ENCODE measurements at places on chromosomes 5 and 9.

DNA sequence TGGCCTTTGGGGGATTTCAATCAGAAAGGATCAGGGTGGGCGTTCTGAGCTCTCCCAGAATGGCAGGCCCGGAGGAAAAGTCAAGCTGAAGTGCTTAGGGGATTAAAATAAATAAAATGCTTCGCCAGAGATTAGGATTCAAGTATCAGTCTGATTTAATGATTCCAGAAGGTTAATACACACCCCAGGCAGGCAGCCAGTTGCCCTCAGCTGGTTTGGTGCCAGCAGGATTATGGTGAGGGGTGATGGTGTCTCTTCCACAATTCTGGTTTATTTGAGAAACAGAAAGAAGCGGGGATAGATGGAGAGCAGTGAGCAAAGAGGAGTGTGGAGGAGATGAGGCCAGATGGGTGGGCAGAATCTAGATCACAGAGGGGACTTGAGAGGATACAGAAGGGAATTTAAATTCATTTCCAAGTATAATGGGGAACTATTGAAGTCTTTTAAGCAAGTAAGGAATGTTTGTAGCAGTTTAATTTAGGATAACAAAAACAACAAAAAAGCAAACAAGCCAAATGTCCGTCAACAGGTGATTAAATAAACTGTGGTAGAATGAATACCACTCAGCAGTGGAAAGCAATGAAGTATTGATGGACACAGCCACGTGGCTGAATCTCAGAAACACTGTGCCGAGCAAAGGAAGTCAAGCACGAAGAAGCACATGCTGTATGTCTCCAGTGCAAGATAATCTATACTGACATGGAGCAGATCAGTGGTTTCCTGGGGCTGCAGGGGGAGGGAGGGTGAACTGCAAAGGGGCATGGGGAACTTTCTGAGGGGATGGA, 297.7 kb downstream of the MSX2 start:
- no peak for DNase-seq

DNA sequence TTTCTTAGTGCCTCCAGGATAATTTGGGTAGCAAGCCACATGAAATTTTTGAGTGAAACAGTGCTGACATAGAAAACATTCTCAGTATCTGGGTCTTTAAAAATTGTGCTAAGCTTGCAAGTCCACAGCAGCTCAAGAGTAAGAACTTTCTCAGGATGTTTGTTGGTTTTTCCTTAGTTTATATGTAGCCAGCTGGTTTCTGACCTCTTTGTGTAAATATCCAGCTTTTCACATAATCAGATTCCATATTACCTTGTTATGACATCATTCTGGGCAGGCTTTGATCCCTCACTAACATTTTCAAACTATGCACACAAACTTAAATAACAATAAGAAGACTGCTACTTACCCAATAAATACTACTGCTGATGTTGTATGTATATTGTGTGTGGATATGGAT, 82.9 kb upstream of the VCAN start:
- DNase-seq: no peak

GRCh38 chr9:3403315-3403714, 122.5 kb downstream of the RFX3 start:
- DNase-seq: no peak

DNA sequence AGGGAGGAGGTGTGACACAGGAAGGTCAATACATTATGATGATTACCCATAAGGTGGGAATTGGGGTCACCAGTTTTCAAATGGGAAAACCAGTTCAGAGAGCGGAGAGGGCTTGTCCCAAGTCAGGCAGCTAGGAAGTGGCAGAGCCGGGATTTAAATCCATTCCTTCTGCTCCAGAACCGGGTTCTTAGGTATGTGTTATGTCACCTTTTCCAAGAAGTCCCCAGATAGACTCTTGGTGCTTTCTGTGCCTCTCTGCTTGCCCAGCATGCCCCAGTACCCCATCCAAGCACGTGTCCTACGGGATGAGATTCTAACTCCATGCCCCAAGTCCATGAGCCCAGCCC, 69.9 kb downstream of the LMX1B start:
- DNase-seq: no peak

- DNase-seq: no peak
Observed at GRCh38 chr9:73176450-73176875, 24.8 kb downstream of the ANXA1 start.

DNA sequence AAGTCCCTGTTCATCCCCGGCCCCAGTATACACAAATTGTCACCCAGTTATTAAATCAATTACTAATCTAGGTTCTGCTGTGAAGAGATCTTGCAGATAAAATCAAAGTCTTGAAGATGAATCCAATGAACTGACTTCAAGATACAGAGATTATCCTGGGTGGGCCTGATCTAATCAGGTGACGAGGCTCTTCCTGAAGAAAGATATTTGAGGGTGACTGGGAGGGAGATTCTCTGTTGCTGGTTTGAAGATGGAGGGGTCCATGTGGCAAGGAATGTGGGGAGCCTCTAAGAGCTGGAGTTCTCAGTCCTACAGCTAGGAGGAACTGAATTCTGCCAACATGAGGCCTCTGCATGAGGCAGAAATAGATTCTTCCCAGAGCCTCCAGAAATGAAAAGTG, 36.1 kb upstream of the ICE1 start:
- no peak for DNase-seq

- DNase-seq: peak; percentile 67
Observed at GRCh38 chr9:131478421-131478868, 24.3 kb upstream of the POMT1 start.

DNA sequence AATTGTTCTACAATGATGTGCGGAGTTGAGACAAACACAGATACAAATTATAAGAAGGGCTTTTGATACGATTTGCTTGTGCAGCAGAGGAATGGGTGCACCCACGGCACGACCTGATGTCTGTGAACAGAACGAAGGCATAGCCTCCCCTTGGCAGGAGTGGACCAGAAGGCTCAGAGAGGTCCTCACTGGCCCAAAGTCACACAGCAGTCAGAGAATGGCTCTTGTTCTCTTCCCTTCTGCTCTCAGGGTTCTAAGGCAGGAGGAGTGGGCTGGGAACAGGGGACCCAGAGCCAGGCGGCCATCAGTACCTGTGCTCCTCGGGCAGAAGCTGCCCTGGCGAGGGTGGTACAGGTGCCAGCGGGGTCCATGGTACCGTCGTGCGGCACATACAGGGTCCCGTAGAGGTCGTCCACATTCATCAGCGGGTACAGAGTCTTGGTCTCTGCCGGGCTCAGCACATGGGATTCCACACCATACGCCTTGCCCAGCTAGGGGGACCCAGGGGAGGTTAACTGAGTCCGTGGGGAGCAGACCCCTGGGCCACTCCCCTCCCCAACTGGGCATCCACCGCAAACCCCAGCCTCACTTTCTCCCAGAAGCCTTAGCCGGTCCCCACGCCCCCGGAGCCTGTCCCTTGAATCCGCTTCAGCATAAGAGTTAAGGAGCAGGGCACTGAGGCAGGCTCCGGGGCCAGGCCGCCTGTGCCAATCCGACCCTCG, 7.0 kb downstream of the SARDH start:
- DNase-seq: no peak

DNA sequence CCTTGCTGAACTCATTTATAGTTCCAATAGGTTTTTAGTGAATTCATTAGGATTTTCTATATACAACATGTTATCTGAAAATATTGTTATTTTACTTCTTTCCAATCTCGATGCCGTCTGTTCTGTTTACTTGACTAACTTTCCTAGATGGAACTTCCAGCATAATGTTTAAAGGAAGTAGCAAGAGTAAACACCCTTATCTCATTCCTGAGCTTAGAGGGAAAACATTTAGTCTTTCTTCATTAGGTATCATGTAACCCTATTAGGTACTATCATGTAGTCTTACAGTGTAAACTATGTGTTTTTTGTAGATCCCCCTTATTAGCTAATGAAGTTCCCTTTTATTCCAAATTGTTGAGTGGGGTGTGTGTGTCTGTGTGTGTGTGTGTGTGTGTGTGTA, 22.5 kb upstream of the OR2K2 start:
- DNase-seq: no peak

GRCh38 chr9:38182321-38182720, 113.3 kb upstream of the SHB start:
- DNase-seq: no peak

GRCh38 chr9:36214571-36214970, 23.9 kb downstream of the CLTA start:
- DNase-seq: no peak

DNA sequence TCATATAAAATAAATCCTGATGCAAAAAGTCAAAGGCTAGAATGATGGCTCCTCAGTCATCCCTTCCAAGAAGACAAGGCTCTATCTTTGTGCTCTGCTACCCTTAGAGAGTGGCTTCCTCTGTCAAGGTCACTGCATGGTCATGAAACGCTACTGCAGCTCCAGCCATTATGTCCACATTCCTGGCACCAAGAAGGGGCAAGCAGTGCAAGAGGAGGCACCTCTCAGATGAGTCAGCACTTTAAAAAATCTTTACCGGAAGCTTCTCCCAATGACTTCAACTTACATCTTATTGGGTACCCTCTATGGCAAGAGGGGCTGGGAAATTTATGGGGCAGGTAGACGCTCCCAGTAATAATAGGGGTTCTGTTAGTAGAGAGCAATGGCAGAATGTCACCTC, 129.5 kb upstream of the CPEB4 start:
- no peak for DNase-seq

- DNase-seq: peak; percentile 28
Observed at GRCh38 chr5:40223884-40224402, 455.8 kb upstream of the PTGER4 start.

DNA sequence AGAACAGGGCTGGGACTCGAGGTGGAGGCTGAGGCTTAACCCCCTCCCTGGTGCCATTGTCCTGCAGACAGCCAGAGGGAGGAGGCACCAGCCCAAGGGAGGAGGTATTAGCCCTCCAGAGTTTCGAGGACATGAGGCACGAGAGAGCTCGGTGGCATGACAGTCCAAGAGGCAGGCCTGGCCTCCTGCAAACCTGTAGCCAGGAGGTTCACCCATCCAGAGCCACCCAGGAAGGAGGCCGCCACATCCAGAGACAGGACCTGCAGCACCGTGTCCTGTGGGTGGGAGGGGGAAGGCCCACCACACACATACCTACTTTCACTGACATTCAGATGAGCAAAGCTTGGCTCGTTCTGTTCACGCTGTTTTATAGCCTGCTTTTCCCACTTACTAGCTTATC, 75.2 kb upstream of the ADAMTS2 start:
- DNase-seq: no peak

- no peak for DNase-seq
Observed at GRCh38 chr5:135493406-135494180, 41.4 kb upstream of the TIFAB start.

- DNase-seq: no peak
Observed at GRCh38 chr5:76388236-76388635, 14.8 kb upstream of the IQGAP2 start.

DNA sequence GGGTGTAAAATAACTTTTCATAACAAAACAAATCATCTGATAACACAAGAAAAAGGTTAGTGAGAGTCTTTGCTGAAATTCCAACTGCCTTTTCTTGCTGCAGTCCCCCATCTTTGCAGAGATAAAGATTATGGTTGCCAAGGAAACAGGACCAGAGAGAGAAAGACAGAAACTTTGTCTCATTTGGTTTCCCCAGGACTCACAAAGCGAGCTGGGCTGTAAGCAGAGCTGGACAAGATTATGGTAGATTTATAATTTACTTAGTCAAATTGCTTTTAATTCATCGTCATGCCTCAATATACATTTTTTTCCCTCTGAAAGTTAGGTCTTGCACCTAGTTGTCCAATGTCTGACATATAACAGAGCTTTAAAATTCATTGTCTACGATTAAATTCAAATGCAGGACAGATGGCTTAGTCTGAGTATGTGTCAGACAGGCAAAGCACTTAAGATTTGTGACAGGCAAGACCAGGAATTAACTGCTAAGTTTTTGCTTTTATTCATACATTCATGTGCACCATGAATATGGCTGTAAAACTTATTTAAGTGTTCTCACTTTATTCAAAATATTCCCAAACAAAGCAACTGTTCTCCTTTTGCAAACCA, 17.4 kb downstream of the ENC1 start:
- DNase-seq: no peak

GRCh38 chr9:15287309-15287708, 19.7 kb downstream of the TTC39B start:
- DNase-seq: no peak

GRCh38 chr5:102855681-102856388, 100.7 kb downstream of the PAM start:
- no peak for DNase-seq

GRCh38 chr5:134510970-134511795, 14.3 kb upstream of the JADE2 start:
- DNase-seq: peak; percentile 66

DNA sequence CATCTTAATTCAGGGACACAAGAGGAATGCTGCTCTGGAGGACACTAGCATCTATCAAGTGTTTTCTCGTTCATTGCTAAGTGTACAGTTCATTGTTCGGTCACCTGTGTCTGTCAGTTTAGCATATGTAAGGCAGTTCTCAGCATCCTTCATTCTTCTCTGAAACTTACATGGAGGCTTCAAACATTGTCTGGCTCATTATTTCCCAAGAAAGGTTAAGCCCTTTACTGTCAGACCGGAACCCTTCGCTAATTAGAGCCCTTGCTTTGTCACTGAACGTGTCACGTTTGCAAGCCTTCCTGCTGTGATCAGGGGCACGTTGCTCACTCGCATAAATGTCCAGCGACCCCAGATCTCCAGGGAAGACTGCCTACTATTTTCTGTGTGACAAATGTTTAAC, 62.3 kb upstream of the RIOK2 start:
- no peak for DNase-seq

DNA sequence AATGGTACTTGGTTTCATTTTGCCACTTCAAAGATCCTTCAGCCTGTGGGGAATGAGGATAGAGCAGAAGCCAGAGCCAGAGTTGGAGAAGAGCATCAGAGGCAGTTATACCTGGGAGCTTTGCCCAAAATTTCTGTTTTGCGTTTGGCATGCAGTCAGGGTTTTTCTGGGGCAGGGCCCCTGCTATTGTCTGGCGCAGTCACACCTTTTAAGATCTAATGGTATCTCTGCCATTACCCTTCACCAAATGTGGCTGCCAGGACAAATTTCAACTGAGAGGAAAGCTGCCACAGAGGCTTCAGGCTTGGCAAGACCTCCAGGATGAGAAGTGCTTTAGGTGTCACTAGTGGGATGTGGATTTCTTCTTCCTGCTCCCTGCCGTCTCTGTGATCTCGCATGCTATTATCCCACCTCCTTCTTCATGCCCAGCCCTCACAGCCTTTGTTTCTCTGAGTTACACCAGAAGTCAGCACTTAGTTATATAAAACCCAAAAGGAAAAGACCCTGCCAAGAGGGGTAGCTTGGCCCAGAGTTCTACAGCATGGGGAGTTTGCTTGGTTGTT, 357.0 kb downstream of the TLE4 start:
- DNase-seq: no peak

DNA sequence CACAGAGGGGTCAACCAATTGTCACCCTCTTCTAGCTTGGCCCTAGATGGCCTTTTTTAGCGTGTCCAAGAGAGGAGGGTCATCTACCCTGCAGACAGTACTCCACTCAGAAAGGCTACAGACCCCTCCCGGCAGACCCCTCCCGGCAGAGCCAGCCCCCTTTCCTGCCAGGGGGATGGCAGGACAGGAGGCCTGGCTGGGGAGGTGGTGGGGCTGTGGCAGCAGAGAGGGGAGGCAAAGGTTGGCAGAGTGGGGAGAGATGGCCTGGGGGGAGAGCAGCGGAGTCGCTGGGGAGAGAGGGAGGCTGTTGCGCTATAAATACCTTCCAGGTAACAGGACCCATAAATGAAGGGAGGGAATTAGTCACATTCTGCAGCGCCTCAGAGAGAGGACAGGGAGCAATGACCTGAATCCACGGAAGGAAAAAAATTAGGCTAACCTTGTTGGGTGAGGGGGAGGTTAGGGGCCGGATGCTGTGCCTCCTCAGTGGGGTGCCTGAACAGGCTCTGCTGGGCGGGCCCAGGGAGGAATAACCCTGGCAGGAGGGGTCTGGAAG, 32.9 kb upstream of the PSD2 start:
- DNase-seq: no peak

Data from stimulated activated naive CD8-positive, alpha-beta T cell treated with anti-CD3 and anti-CD28 coated beads, Interleukin-15, Interleukin-2, amounts not matched to agents 100 U/mL and 50 U/mL, for 24 hours (primary cell).